Activated CD4-positive, alpha-beta T cell treated with anti-CD3 and anti-CD28 coated beads for 24 hours (primary cell): ENCODE measurements at places on chromosomes 1 and 21.

DNA sequence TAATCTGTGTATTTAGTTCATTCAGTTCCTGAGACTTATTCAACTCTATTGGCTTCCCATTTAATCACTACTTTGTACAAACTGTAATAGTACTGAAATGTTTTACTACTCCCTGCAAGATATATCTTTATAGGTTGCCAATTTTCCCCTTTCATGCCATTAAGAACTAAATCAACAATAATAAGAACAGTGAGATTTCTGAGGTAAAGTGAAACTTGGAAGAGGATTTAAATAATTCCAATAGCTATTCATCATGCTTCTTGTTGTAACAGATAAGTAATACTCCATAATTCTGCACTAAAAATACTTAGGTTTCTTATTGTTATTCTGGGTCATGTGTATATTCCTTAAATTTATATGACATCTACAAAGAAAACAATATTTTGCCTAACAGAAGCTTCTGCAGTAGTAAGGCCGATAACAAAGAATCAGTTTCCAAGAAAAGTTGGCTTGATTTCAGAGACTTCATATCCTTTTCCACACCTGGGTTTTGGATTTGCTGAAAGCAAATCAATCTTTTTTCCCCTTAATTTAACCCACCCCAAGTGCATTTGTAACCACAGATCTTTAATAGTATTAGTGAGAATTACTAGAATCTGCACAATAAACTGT is 258.3 kb downstream of the FAF1 start:
- no peak for DNase-seq

- DNase-seq = no peak
These were observed 3.4 kb upstream of the PLEKHM2 start for GRCh38 chr1:15680561-15681348.

DNA sequence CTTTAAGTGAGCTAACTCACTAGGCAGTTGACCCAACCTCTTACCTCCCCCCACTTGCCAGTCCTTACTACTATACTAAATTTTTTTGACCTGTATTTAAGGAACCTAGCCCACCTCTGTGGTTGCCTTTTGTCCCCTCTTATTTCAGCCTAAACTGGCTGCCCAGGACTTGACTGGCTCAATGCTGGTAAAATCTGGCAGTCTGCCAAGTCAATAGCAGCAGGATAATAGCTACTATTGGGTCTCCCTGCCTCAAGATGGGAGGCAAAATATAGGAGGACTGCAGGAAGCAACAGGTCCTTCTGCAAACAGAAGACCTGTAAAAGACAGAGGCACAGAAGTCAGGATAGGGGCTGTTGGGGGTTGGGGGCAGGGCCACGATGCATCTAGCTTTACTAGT is 144.2 kb upstream of the POGK start:
- no peak for DNase-seq

- no peak for DNase-seq
These were observed 27.7 kb upstream of the RIPK4 start for GRCh38 chr21:41794600-41794999.

DNA sequence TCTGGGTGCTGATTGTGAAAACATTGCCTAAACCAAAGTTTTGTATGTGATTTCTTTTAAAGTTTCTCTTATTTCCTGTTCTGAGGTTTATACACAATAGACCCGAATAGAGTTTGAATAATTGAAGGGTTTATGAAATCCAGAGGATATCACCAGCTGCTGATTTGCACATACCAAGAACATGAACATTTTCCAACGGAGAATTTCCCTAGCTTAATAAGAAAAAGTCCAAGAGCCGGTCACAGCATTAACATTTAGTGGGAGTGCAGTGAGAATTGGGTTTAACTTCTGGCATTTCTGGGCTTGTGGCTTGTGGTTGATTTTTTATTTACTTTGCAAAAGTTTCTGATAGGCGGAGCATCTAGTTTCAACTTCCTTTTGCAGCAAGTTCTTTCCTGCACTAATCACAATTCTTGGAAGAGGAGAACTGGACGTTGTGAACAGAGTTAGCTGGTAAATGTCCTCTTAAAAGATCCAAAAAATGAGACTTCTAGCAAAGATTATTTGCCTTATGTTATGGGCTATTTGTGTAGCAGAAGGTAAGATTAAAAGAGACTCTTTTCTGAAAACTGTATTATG is at the start of gene CFH:
Gene CFH (plus strand): TSS at position 407 of the 579 bp plus-strand sequence. CDS start 75 bp downstream, at position 482.
- DNase-seq = no peak

DNA sequence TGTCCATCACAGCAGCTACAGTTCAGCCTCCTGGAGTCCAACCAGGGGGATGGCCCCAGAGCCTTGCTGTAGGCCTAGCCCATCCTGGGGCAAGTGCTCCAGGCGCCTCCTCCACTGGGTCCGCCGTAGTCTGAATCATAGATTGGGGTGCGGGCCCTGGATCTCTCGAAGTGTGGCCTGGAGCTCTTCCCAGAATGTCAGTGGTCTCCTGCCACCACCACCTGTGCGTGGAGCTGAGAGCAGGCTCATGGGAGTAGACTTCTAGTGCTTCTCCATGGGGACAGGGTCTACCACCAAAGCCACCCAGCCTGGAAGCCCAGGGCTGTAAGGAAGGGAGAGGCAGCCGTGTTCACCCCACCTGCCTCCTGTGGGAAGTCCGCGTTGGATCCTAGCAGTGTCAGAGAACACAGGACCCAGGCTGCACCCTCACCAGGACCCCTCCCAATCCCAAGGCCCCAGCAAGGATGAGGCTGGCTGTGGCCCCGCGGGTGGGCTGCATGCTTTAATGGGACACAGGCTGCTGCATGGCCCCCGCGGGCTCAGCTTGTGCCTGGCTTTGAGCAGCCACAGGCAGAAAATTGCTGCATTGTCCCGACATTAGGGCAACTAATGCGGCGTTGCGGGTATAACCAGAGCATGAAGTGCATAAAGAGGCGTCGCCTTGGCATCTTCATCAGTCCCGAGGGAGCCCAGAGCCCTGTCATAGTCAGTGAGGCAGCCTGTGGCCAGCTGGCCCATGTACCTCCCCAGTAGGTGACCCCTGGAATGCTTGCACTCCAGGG is 735 bp upstream of the HES3 start:
- DNase-seq = no peak

GRCh38 chr1:11562664-11563063 is 83.7 kb downstream of the DISP3 start:
- no peak for DNase-seq

- DNase-seq = no peak
These were observed 31.4 kb upstream of the OLIG2 start for GRCh38 chr21:32994305-32994704.

GRCh38 chr1:161782886-161783285 is 16.8 kb downstream of the ATF6 start:
- DNase-seq = no peak

- DNase-seq = no peak
These were observed 35.5 kb downstream of the SLC26A9 start for GRCh38 chr1:205907794-205908193.

- no peak for DNase-seq
These were observed 30.4 kb downstream of the VAV3 start for GRCh38 chr1:107934578-107934977.

DNA sequence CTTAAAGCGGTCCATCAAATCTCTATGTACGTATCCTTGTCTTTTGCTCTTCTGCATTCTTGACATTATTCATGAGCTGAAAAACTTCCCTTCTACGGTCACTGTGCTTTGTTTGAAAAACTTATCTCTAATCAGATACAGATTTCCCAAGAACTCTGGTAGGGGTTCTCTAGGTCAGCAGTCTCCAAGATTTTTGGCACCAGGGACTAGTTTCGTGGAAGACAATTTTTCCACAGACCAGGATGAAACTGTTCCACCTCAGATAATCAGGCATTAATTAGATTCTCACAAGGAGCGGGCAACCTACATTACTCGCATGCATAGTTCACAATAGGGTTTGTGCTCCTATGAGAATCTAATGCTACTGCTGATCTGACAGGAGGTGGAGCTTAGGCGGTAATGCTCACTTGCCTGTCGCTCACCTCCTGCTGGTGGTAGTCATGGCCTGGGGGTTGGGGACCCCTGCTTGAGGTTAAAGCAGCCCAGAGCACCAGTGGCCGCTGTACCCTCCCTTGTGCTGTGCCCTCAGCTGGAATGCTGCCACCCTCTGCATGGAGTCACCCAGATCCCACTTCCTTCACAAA is 30.8 kb downstream of the AK2 start:
- DNase-seq = no peak

GRCh38 chr21:41921021-41921420 is 32.8 kb downstream of the C2CD2 start:
- DNase-seq = no peak

DNA sequence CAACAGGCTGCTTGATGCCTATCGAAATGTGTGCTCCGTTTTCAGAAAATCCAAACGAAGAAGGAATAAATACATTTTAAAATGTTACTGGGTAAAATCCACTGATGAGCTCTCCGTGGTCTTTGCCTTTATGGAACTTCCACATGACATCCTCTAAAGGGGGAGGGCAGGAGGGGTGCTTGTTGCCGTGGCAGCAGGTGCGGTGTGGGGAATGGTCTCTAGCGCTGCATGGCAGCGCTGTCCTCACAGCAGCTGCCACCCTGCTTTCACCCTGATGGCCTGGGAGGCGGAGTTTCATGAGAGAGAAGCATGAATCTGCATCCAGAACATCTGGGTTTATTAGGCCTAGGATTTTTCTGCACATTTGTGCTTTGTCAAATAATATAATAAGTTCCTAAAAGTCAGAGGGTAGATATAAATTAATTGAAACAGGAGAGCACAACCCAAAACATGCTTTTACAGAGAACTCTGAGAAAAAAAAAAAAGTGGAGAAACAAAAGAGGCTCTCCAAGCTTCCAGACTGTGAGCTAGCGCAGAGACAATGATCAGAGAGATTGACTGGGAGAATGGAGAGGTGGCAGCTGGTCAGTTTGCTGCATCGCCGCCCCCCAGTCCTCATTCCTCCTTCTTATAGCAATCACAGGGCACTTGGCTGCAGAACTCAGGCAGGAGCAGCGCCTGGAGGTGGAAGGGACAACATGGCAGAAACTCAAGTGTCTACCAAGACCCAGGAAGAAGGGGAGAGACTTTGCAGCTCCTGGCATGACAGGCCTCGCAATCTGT is 228.6 kb downstream of the DSCAM start:
- DNase-seq = no peak

DNA sequence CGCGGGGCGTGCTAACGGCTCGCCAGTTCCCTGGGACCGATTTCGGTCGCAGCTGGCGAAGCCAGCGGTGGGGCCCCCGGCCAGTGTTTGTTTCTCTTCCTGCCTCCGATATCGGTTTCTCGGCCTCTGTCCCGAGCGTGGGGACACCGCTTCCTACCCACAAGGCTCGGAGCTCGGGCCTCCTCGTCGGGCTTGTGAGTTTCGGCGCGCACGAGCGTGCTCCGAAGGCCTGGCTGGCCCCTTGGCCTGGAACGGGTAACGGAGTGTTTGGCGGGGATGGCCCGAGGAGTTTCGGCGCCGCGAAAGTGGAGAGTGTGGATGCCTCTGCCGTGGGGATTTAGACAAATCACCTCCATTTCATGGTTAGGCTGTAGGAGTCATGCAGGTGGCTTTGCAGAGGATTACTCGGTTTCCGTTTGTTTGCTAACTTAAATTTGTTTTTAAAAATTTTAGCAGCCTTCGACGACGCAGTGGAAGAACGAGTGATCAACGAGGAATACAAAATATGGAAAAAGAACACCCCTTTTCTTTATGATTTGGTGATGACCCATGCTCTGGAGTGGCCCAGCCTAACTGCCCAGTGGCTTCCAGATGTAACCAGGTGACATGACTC is 559 bp downstream of the RBBP4 start:
- DNase-seq = peak; percentile 29

- no peak for DNase-seq
These were observed 27.6 kb upstream of the CTH start for GRCh38 chr1:70383483-70383882.

GRCh38 chr1:65691972-65692371 is 100.7 kb upstream of the PDE4B start:
- DNase-seq = no peak

DNA sequence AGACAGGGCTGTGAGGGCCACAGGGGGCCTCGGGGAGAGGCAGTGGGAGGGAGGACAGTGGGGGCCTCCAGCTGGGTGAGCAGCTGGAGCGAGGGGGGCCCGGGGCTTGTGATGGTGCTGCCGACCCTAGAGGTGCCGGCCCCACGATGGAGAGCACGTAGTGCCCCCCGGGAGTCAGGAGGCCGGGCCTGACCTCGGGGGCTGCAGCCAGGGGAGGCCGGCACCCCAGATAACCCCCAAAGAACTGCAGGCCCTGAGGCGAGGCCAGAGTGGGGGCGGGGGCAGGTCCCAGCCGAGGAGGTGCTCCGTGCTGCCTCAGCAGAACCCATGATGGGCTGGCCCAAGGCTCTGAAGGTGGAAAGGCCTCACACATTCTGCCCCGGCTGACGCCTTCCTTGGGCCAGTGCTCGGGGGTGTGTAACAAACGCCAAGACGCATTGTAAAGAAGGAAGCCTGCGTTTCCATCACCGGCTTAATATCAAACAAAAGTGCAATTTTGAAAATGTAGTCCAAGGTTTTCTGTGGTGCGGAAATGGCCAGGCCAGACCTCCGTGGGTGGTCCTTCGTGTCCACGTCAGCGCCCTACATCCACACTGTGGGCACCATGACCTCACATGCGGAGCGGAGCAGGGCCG is 55.2 kb downstream of the COL6A1 start:
- DNase-seq = no peak

- no peak for DNase-seq
These were observed 515.3 kb upstream of the NR5A2 start for GRCh38 chr1:199512037-199512710.

GRCh38 chr1:96214982-96215381 is 506.6 kb upstream of the PTBP2 start:
- DNase-seq = no peak

DNA sequence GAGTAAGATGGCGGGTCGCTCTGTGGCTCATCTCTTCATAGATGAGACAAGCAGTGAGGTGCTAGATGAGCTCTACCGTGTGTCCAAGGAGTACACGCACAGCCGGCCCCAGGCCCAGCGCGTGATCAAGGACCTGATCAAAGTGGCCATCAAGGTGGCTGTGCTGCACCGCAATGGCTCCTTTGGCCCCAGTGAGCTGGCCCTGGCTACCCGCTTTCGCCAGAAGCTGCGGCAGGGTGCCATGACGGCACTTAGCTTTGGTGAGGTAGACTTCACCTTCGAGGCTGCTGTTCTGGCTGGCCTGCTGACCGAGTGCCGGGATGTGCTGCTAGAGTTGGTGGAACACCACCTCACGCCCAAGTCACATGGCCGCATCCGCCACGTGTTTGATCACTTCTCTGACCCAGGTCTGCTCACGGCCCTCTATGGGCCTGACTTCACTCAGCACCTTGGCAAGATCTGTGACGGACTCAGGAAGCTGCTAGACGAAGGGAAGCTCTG is 2.4 kb downstream of the TNFAIP8L2 start:
- DNase-seq = no peak

- no peak for DNase-seq
These were observed 581 bp downstream of the IRF6 start for GRCh38 chr1:209805341-209805781.

- DNase-seq = no peak
These were observed 8.1 kb downstream of the ODF2L start for GRCh38 chr1:86387916-86388627.

GRCh38 chr1:39701049-39701439 is 9.8 kb upstream of the HPCAL4 start:
- no peak for DNase-seq

GRCh38 chr1:18091660-18092446 is 15.7 kb upstream of the IGSF21 start:
- no peak for DNase-seq

- DNase-seq = no peak
These were observed 26.3 kb downstream of the CLIC4 start for GRCh38 chr1:24771574-24771973.

GRCh38 chr1:169509354-169509753 is 23.6 kb upstream of the SLC19A2 start:
- DNase-seq = no peak

- no peak for DNase-seq
These were observed 173.0 kb downstream of the ADGRL4 start for GRCh38 chr1:78833491-78833890.

- no peak for DNase-seq
These were observed 354.6 kb downstream of the SEC16B start for GRCh38 chr1:177615251-177615650.
